ENCODE measurements at places on chromosomes 5 and 9.

- DNase-seq: no peak
Observed at GRCh38 chr9:90569511-90569910, 73.1 kb downstream of the DIRAS2 start.

- no peak for DNase-seq
Observed at GRCh38 chr5:163473635-163474243, 13.3 kb downstream of the HMMR start.

DNA sequence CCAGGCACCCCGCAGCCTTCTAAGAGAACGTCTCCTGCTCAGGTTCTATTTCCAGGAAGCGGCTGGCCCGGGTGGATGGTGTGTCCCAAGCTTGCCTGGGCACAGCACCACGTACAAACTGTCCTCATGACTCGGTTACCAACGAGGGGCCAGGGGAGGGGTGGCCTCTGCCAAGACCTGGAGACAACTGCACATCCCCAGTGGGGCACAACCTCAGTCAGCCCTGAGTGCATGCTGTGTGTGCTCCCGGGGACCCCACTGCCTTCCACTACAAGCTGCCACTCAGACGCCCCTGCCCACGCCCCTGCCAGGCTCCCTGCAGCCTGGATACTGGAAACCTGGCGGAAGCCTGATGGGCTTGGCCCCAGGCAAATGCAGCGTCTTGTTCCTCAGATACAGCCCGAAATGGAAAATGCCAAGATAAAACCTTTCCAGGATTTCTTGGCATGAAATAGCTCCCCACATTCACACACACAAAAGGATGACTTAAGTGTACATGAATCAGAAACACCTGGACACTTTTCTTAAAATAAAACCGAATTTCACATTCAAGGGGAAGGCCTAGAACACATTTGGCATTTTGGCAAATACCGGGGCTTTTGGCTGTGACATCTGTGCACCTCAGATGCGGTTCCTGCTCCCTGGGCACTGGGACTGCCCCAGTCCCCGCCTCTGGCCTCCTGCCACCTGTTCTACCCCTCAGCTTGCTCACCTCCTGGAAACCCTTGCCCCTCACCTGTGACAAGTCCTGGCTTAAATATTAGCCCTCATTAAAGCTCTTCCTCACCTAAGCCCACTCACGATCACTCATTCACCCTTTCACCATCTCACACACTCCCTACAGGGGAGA is 62.5 kb downstream of the COL23A1 start:
- no peak for DNase-seq

DNA sequence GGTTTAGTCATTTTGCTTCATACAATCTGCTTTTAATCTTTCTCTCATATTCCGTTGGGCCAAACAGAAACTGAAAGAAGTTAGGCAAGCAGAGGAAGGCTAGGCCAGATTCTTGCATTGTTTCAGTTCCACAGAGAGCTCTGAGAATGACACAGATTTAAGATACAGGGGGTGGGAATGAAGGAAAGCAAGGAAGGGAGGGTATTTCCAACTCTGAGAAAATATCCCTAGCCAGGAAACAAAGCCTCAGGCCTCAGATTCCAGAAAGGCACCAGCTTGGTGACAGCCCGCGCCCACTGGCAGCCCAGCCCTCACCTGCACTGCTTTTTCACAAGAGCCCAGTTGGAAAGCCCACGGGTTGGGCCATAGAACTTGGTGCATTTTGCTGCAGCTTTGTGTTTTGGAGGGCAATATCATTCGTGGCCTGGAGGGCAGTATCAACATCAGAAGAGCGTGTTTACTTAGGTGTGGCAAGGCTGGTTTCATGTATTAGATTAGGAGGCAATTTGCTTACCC is 63.5 kb downstream of the ENC1 start:
- no peak for DNase-seq

DNA sequence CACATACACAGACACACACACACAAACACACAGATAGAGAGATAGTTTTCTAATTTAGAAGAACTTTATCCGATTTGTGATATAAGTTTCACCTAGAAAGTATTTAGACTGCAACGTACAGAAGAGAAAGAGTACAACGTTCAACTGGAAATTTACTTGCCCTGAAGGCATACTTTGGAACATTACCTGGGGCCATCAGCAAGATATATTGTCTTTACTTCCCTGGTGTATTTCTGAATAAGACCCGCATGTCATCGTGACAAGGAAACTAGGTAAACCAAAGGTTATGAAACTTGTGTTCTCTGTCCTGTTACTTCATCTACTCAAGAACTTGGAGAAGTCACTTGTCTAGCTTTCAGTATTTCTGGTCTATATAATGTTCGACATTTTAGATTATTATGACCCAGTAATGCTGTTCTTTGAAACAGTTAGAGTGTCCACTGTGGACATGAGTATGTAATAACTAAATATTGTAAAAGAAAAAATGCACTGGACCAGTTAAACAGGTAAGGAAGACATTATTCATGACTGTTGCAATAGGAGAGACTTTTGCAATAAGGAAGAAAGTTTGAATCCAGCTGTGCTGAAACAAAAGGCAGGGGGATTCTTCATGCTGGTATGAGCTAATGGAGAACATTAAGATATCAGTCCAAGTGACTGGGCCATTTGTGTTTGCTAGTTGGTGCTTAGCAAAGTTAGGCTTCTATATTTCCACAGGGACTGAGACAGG is 1791.1 kb downstream of the MAT2B start:
- no peak for DNase-seq

DNA sequence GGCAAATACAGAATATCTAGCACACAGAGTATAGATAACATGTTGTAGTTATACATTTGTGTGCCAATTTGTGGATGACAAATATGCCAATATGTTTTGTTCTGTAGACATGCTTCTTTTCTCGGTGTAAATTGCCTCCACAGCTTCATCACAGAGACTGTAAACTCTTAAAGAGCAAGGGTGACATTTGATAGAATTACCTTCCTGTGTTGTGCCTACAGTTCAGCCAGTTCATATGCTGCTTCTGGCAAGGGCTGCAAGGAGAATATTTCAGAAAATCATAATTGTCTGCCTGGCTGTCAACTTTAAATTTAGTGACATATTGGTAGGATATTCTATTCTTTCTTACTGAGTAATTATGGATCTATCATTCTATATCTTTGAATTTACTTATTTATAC is 155.1 kb downstream of the MAT2B start:
- no peak for DNase-seq

- no peak for DNase-seq
Observed at GRCh38 chr5:131988601-131989000, 22.9 kb downstream of the ACSL6 start.

GRCh38 chr9:132409828-132410528 is at the start of gene CFAP77:
Gene CFAP77, plus strand, starts transcription at chr9:132410211. Its CDS starts 61 bp downstream, at chr9:132410272.
- DNase-seq: no peak

DNA sequence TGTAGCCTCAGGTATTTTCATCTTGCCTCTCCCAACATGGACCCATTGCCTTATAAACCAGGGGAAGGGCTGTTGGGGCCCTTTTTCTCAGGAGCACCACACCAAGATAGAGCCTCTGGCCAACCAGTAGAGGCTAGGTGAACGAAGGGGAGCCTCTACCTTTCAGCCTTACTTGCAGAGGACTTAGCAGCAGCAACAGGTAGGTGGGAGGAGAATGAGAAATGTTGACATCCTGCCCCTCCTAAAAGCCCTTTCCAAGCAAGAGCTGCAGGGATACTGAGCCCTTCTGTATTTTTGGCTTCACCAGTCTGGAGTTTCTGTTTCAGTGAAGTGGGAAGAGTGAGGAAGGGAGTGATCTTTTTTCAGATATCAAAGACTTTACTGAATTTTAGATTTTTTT is 77.4 kb downstream of the MTREX start:
- no peak for DNase-seq

DNA sequence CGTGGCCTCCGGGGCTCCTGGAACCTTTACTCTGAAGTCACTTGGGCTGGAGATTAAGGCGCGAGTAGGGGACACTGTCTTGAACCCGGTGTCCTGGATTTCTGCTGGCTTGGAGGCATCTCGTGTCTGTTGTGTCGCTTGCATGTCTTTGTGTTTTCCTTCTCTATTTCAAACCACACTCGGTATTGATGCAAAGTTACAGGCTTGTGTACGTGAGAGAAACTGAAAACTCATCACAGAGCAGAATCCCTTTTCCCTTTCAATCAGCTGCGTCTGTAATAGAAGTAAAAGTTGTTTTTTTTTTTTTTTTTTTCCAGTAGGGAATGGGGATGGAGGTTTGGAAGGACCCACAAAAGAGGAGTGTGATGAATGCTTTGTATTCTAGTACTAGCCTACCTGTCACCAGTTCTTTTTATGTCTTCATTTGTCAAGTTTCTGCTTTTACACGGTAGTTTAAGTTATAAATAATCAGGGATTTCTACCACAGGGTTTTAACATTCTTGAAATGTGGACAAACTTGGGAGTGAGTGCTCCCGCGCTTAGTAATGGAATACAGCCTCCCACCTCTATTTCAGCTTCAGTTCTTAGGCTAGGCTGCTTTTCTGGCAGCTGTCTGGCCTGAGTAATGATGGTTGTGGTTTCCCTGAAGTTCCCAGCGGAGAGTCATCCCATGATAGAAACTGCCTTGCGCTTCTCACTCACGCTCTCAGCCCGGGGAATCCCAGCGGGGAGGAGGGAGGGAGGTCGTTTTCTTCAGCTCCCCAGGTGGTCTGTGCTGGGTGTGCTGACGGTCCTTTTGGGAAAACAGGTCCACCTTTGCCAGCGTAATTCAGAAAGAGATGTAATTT is 763 bp downstream of the TJP2 start:
- no peak for DNase-seq

DNA sequence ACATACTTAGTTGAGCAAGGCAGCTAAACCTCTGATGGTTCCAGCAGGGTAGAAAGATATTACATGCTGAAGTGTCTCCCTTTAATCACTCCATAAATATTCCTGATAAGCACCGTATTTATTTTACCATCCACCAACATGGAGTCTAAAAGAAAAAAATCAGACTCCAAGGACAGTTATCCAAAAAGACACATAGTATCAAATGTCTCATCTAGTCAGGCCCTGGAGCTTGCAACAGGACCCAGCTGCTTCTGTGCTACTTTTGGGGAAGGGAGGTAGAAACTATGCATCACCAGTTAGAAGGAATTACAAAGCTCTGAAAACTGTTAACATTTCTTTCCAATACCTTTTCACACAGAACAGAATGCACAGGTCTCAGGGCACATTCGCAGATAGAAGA is 88.1 kb downstream of the S1PR3 start:
- no peak for DNase-seq

GRCh38 chr5:148996270-148996669 is 66.6 kb downstream of the SH3TC2 start:
- no peak for DNase-seq

GRCh38 chr5:59596586-59597350 is 296.8 kb downstream of the PDE4D start:
- DNase-seq: no peak

DNA sequence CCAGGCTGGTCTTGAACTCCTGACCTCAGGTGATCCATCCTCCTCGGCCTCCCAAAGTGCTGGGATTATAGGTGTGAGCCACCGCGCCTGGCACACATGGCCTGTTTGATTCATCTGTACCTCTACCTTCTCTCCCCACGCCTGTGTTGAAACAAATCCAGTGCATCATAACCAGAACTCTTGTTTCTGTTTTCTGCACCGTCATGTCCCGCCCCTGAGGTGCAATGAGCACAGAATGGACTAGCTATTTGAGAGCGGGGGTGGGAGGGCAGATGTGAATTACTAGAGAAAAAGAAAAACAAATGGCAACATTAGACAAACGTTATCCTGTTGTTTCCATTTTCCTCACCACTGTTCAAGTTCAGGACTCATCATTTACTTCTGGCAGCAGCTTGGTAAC is 10.7 kb upstream of the FAM193B start:
- no peak for DNase-seq

DNA sequence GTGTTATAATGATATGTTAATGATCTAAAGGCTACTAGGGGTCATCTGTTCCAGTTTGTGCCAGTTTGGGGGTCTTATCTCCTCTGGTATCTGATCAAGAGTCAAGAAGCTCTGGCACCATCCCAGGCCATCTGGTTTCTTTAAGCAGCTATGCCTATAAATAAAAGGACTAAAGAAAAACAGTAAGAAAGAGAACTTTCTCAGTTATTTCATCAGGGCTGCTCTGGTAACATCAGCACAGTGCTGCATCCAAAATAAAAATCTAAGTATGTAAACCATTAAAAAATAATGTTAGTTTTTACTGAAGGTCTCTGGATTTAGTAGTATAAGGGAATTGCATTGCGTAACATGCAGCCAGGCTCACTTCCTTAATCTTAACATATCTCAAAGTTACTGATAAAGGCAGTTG is 185.0 kb downstream of the NR2F1-AS1 start:
- no peak for DNase-seq

- DNase-seq: no peak
Observed at GRCh38 chr5:181044662-181045305, 4.7 kb downstream of the BTNL9 start.

DNA sequence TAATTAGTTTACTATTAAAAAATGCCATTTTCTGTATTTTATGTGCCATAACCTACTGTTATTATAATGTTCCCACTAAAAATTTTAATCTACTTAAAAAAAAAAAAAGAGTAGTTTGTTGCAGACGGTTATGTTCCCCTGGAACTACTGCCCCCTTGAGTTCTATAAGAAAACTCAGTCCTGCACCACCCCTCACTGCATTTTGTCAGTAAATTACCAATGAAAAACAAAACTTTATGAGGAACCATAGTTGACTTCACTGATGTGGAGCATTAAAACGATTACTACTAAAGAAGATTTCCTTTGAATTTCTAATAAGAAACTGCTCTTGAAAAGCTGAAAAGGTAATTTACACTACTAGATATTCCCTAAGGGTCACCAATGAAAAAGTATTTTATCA is 288.7 kb downstream of the FBXL17 start:
- no peak for DNase-seq

GRCh38 chr5:122063836-122064235 is 14.2 kb downstream of the LOX start:
- DNase-seq: no peak

- no peak for DNase-seq
Observed at GRCh38 chr9:438066-438465, 223.4 kb downstream of the DOCK8 start.

DNA sequence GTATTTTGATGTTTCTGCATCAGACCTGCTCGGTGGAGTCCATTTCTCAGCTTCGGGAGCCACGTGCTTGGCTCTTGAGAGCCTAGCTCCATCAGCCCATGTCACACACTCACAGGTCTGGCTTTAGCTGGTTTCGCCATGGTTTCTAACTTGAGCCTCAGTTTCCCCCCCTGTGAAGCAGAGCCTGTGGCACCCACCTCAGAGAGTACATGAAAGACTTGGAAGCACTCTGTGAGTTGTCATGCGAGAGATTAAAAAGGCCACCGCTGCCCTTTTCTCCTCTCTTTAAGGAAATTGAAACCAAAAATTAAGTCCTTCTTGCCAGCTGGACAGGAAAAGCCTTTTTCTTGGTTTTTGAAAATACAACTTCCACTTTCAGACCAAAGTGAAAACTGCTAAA is 8.8 kb downstream of the TENT4A start:
- no peak for DNase-seq

- DNase-seq: no peak
Observed at GRCh38 chr9:132646726-132647125, 23.1 kb downstream of the DDX31 start.
